ENCODE measurements at places on chromosomes 4 and X. TPM values are rescaled to one million over a fixed set of nuclear protein-coding genes. Genes with fewer than 3 reads are reported as not detected.

The TMEM144 gene
- 3.7 TPM for total RNA-seq

The MAOA gene
- total RNA-seq = 1.2 TPM

The C4orf36 gene
- total RNA-seq = 1.6 TPM

The BBS7 gene
- total RNA-seq = 14.3 TPM

The SLIT2 gene
- not detected for total RNA-seq

The FGF5 gene
- 0.09 TPM for total RNA-seq

The PABPC4L gene
- 0.06 TPM for total RNA-seq

The PLXNB3 gene
- total RNA-seq = 3.9 TPM

The NAP1L3 gene
- 0.32 TPM for total RNA-seq

The SSX2B gene
- not detected for total RNA-seq

The PDE5A gene
- 0.62 TPM for total RNA-seq

The OTUD4 gene
- total RNA-seq = 12.0 TPM

The IL3RA gene
- total RNA-seq = 0.20 TPM

The EXOC1L gene
- not detected for total RNA-seq

The SEL1L3 gene
- 21.2 TPM for total RNA-seq

The MAGEC2 gene
- total RNA-seq = not detected

The CYTL1 gene
- total RNA-seq = not detected

The XKRX gene
- total RNA-seq = 0.89 TPM

The AFM gene
- not detected for total RNA-seq

The NLRP2B gene
- not detected for total RNA-seq

The SLC16A2 gene
- 17.4 TPM for total RNA-seq

The RGN gene
- not detected for total RNA-seq
